Right ventricle myocardium superior (tissue), 1 donor: ENCODE measurements at places on chromosomes 5 and 9. TPM values are rescaled to one million over a fixed set of nuclear protein-coding genes. Genes with fewer than 3 reads are reported as not detected.
A peak's percentile ranks its signal among the peaks of the same experiment; 100 is the strongest.

Gene GABBR2
- total RNA-seq, result 0.30 TPM

Gene S1PR3
- total RNA-seq, result 28.2 TPM

Gene C9orf50
- total RNA-seq, result not detected

Gene ORM2
- total RNA-seq, result not detected

Gene PCDHGA1
- total RNA-seq, result 2.7 TPM

Gene PCDHGA3
- total RNA-seq, result 13.0 TPM

Gene RNF183
- not detected for total RNA-seq

Gene QRFP
- not detected for total RNA-seq

Gene GABRA1
- total RNA-seq, result not detected

Gene INSL4
- total RNA-seq, result not detected

Gene MYMK
- total RNA-seq, result not detected

Gene MEIKIN
- not detected for total RNA-seq

DNA sequence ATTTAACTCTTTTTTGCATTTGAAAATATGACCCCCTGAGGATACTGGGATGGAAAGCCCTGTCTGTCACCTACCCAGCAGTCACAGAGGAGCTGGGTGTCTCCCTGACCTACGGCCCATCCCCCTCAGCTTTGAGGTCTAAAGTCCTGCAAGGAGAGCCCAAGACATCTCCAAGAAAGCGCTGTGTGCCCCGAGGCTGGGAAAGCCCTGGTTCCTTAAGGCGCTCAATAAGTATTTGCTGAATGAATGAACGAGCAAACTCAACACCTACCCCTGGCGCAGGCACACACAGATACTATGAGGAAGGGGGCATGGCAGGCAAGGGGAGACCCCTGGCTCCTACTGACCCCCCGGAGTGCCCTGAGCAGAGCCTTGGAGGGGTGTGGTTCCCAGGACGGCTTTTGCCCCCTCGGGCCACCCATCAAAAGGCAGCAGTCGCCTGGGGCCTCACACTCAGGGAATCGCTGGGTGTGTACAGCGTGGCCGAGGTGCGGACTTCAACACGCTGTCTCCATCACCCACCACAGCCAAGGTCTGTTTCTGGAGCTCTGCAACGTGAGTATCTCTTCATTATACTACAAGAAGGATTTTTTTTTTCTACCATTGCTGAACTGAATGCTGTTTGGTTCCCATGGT is 211.6 kb downstream of the ERCC6L2 start:
- DNase-seq, result no peak

DNA sequence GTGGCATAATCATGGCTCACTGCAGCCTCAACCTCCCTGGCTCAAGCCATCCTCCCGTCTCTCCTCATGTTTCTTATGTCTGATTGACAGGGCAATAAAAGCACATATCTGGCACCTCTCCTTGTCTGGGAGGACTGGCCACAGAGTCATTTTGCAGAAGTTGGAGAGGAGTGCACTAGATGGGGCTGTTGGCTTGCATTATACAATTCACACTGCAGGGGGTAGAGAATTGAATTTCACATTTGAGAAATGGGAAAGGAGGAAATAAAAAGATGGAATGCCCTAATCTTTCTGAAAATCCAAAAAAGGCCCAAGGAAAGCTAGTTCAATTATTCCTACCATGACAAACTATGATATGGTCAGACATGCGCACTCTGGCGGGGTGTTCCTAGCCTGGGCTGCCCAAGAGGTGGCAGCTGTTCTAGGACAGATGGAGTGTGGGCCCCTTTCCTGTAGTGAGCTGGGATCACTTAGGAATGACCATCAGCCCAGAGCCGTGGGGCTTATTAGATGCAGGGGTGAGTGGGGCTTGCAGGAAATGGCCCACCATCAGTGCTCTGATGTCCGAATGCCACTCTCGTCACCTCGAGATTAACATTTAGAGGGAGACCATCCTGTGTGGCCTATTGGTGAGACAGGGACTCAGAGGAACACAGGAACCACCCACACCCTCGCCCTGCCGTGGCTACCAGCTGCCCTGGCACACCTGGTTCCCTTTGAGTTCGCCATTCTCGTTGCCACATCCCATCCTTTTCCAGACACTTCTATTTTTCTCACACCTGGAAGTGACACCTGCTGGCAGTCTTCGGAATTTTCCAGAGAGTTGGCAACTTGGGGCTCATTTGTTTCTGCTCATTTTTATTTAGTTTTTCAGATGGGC is 21.8 kb upstream of the ANKRD18A start:
- no peak for DNase-seq

GRCh38 chr5:156339139-156339841 is 12.3 kb downstream of the SGCD start:
- DNase-seq, result no peak

GRCh38 chr5:168869615-168870227 is 290.6 kb upstream of the PANK3 start:
- peak; percentile 47 for DNase-seq

DNA sequence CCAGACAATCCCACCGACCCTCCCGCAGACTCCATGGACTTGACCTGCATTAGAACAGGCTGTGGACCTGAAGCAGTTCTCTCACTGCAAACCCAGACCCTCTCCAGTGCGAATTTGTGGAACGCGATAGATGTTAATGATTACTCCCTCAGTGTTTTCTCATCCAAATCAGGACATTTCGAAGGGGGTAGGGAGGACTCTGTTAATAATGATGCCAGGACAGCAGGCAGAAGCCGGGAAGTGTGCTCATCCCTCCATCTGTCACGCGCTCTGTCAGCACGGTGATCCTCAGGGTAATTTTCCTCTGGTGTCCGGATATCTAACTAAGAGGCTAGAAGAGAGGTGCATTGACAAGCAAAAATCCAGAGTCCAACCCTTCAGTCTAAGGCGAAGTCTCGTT is 18.8 kb downstream of the RAPGEF1 start:
- no peak for DNase-seq

- DNase-seq, result no peak
These were observed 21.4 kb downstream of the TTLL11 start for GRCh38 chr9:122071715-122072114.

DNA sequence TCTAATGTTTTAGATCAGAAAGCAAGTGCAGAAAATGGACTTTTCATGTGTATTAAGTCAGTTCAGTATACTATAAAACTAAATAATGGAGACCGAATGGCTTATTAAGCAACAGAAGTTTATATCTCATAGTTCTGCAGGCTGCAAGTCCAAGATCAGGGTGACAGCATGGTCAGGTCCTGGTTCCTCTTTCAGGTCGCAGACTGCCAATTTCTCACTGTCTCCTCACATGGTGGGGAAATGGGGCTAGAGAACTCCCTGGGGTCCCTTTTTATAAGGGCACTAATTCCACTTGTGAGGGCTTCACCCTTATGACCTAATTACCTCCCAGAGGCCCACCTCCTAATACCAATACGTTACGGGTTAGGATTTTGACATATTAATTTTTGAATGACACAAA is 48.7 kb downstream of the RICTOR start:
- DNase-seq, result no peak

DNA sequence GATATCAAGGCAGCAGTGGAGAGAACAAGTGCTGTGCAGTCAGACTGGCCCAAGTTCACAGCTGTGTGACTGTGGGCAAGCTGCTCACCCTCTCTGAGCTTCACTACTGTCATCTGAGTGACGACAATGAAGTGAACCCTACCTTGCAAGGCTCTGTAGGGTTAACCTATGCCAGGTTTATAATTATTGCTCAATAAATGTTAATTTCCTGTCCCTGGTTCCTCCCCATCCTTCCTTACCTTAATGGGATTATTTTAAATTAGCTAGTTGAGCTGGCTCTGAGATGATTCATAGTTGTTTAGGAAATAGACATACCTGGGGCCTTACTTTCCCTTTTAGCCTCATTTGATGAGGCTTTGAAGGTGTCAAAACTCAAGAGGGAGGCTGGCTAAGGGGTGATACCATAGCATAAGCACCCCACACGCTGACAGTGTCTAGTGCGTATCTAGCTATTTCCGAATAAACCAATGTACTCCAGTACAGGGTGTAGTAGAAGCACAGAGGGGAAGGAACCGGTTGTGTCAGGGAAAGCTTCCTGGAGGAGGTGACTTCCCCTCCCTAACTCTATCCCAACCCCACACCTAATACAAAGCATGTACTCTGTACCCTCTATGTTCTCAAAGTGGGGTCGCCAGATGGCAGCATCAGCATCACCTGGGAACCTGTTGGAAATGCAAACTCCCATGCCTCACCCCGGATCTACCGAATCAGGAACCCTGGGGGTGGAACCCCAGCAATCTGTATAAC is 63.3 kb upstream of the SLC25A51 start:
- no peak for DNase-seq

DNA sequence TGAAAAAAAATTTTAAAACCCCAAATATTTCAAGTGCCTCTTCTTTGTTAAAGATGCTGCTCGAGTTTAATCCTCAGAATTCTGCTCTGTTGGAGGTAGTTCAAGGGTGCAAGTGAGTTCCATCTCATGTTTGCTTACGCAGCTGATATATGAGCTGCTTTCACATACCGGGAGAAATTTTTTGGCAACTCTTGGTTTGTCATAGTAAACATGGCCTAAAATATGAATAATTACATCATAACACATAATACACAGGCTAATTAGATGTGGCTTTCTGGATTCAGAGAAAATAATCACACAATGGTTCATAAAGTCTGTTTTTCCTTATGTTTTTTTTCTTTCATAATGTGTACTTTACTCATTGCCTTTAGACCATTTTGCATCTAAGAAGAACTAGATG is 1134.1 kb downstream of the PTPRD start:
- DNase-seq, result no peak

DNA sequence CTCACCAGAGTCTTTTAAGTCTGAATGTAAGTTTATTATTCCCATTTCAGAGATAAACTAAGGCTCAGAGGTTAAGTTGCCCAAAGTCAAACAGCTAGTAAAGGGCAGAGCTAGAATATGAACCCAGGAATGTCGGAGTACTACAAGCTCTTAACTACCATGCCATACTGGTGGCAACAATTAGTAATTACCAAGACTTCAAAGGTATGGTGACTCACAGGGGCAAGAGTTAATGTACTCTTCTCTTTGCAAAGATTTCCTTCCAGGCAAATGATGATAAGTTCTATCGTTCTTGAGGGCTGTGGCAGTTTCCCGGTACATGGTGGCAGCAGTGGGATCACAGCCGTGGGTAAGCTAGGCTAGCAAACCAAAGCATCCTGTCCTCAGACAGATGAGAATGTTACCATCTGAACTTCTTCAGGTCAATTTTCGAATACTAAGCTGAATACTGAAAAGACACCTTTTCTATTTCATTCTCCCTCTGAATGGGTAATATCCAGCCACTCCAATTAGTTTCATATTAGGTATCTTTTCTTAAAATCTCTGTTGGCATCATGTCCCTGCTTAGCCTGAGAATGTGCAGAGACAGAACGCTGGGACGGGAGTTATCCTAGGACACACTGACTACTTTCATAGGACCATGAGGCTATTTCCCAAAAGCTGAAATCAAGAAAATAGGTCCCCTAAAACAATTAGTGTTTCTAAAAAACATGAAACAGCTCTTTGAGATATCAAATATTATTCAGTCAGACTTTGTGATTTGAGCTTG is 117.0 kb upstream of the NR5A1 start:
- DNase-seq, result no peak

DNA sequence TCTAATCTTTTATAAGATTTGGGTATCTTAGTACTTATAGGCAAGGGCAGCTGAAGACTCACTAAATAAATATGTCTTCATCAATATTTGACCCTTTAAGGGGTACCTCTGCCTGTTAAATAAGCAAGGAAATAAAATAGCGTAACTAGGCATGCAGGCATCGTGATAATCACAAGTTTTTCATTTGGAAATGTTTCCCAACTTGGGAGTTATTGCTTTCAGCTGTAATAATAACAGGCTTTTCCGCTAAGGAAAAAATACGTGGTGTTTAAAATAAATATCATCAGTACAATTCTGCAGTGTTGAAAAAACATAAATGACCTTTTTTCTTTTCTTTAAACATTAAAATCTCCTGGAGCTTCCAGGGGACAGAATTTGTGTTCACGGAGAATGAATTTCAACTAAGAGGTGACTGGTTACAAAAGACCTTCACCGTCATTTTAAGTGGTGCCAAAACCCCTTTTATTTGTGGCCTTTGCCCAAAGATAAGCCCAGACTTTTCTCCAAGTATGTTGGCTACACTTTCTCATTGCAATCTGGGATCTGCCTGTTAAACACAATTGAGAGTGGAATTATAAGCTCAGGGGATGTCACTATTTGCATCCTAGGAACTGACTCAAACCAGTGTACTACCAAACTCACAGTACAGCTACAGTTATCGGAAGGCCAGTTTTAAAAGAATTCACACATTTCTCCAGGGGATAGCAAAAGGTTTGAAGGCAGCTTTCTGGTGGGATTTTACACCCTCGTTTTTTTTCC is 218.6 kb downstream of the FBXL7 start:
- no peak for DNase-seq

- DNase-seq, result no peak
These were observed 103.8 kb downstream of the YTHDC2 start for GRCh38 chr5:113617191-113617796.

- no peak for DNase-seq
These were observed 44.2 kb downstream of the ROPN1L start for GRCh38 chr5:10485897-10486296.

- DNase-seq, result no peak
These were observed 108.7 kb downstream of the PALM2AKAP2 start for GRCh38 chr9:109888695-109889094.

DNA sequence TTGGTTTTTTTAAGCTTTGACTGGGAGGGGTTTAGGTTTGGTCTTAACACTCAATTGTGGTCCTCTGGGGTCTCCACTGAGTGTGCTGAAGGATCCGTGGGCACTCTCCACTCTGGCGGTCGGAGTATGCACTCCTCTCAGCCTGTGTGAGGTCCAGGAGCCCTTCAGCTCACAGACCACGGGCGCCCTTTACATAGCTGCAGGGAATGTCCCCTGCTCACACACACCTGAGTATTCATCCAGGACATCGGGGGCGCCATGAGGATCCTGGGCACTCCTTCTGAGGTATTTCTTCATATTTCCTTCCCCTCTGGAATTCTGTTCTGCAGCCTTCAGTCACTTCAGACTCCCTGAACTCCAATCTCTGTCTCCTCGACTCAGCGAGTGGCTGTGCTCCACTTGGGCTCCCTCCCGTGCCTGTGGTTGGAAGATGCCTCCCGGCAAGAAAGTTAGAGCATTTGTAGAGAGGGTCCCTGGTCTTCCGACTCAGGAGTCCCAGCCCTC is 12.5 kb downstream of the TRIP13 start:
- DNase-seq, result no peak

DNA sequence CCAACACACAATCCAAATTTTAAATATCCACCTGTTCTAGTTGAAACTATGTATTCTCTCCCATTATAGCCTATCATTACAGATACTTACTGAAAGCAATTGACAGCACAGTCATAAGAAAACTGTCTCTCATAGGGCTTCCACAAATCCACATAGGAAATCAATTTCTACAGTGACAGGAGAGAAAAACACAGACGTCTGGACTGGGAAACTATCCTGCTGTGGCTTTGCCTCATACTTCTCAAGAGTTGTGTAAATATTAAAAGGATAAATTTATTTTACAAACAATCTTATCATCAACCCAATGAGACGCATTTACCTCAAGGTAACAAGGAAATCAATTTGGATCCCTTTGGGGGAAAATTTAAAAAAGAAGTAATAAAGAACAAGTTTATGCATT is 517.5 kb downstream of the EFNA5 start:
- DNase-seq, result no peak
